ENCODE measurements at places on chromosomes 7 and 10.
A peak's percentile ranks its signal among the peaks of the same experiment; 100 is the strongest.

DNA sequence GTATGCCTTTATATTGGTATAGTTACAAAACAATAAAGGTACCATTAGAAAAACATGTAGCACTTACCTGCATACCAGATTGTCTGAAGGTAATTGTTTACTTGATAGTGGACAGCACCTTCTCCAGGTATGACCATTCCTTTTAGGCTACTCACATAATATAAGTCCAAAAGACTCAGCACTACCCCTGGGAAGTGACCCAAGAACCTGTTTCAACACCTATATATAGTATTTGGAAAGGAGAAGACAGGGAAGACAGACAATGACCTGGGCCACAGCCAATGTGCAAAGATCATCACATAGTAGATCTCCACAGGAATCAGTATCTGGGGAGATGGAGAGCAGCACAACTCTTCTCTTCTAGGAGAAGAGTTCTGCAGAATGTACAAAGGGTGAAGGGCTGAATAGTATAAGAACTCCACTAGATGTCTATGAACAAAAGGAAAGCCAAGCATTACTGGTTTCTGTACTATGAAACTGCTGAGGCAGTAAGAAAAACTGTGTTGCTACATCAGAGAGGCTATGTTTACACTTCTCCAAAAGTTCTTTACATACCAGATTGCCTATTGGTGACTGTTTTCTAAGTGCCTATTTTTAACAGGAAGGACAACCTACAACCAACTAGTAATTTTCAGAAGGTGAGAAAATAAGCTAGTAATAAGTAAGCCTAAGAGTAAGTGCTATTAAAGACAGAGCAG is 159.2 kb downstream of the BTAF1 start:
- DNase-seq = no peak

GRCh38 chr7:4791738-4792536 is 16.5 kb downstream of the AP5Z1 start:
- no peak for DNase-seq

- peak; percentile 86 for DNase-seq
These were observed 37.7 kb upstream of the HDAC9 start for GRCh38 chr7:18457832-18458231.

- no peak for DNase-seq
These were observed 16.2 kb upstream of the NPVF start for GRCh38 chr7:25244254-25245033.

- DNase-seq = no peak
These were observed 33.2 kb upstream of the HABP2 start for GRCh38 chr10:113519681-113520115.

DNA sequence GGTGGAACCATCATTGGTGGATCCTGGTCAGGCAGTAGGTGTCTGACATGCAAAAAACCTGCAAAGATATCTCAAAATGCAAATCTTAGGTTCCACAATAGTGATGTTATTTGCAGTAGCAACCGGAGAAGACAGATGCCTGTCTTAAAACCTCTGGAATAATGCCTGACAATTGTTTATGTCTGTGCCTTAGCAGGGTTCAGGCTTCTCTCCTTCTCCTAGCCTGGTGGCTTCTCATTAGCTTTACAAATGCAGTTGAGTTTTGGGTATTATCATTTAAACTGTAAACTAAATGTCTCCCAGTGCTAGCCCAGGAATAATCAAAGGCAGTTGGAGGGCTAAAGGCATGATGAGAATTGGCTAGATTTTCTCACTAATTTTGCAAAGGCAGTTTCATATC is 146.3 kb upstream of the NRG3 start:
- no peak for DNase-seq

GRCh38 chr7:50121286-50121685 is 28.2 kb upstream of the ZPBP start:
- no peak for DNase-seq

GRCh38 chr10:60894786-60895185 is 49.2 kb downstream of the RHOBTB1 start:
- DNase-seq = no peak

DNA sequence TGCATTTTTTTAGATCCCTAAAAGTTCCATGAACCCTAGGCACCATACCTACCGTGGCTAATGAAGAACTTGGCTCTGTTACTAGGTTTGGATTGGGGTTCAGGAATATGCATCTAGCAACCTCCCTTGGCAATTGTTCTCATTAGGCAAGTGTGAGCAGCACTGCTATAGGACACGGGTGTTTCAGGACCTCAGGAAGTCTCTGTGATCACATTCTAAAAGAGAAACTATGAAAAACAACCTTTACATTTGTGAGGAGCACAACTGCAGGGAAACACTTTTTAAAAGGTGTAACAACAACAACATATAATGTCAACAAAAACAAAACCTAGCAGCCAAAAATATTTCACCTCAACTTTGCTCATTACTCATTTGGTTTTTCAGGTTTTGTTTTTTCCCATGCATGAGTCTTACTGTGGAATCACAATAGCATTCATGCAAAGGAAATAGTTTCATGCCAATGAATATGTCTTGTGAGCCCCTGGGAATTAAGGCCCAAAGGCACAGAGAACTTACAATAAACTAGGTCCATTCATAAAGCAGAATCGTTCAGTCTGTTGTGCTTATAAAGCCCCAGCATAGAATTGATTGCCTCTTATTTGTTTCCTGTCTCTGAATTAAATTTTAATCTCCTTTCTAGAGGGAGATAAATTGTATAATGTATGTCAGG is 255.7 kb upstream of the DGKB start:
- DNase-seq = no peak

DNA sequence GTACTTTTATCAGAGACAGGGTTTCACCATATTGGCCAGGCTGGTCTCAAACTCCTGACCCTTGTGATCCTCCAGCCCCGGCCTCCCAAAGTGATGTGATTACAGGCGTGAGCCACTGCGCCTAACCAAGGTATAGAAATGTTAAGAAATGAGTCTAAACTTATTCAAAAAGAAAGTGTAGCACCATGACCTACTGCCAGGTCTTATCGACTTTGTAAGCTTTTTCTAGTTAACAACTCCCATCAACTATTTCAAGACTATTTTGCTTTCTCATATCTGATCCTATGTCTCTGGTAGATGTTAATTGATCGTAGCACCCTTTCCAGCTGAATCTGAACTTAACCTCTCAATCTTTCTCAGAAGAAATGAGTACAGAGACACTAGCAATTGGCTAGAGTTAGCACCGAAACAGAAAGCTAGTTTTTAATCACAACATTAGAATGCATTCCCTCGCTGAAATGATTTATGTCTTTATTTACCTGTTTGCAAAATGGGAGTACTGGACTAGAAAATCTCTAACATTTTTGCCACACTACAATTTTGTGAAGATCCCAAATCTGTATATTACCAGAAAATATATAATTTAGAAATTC is 114.0 kb upstream of the HGF start:
- DNase-seq = no peak

- no peak for DNase-seq
These were observed 2.1 kb upstream of the IDE start for GRCh38 chr10:92575961-92576360.

DNA sequence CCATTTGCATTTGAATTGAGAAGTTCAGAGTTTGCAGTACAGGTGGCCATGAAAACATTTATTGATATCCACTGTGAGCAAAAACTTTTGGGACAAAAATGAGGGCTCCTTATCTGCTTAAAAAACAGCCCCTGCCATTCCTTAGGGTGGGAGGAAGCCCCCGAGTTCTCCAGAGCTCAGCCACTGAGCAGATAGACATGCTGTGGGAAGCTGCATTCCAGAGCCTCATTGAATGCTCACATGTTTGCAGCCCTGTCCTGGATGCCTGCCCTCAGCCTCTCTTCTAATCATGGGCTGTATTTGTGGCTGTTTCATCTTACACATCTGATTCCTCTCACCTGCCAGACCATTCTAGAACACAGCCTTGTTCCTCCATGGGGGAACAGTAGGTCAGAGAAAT is 33.3 kb downstream of the PLPP4 start:
- DNase-seq = no peak

DNA sequence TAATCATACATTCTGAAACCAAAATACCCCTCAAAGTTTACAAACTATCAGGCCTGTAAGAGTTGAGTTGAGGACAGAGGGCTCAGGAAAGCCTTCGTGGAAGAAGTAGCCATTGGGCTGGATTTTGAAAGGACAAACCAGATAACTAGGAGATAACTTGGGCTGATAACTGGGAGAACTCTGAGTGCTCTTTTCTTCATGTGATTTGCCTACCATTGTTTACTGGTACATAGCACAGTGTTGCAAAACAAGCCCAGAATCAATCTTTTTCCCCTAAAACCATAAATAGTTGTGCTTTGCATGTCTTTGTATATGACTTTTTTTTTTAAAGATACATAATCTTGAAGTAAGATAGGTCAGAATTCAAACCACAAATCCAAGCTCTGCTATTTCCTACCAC is 106.7 kb upstream of the ITGB1 start:
- DNase-seq = no peak

GRCh38 chr10:87622314-87623004 is 37.2 kb upstream of the PAPSS2 start:
- no peak for DNase-seq

- DNase-seq = no peak
These were observed 127.2 kb upstream of the SP8 start for GRCh38 chr7:20913853-20914252.

DNA sequence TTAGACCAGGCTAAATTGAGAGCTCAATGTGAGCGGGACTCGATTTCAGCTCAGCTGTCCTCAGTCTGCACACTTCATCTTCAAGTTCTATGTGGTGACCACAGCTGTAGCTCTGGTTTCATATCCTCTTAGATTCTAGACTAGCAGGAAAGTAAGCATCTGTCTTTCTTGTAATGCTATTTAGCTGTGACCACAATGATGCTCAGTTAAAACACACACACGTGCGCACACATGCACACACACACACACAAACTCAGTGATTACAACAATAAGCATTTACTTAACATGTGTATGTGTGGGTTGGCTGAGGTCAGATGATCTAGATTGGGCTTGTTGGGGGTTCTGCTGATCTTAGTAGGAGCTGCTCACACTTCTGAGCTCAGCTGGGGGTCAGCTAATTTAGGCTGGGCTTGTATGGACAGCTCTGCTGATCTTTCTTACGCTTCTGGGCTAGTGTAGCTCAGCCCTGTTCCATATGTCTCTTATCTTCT is 82.5 kb downstream of the ZNF365 start:
- no peak for DNase-seq

DNA sequence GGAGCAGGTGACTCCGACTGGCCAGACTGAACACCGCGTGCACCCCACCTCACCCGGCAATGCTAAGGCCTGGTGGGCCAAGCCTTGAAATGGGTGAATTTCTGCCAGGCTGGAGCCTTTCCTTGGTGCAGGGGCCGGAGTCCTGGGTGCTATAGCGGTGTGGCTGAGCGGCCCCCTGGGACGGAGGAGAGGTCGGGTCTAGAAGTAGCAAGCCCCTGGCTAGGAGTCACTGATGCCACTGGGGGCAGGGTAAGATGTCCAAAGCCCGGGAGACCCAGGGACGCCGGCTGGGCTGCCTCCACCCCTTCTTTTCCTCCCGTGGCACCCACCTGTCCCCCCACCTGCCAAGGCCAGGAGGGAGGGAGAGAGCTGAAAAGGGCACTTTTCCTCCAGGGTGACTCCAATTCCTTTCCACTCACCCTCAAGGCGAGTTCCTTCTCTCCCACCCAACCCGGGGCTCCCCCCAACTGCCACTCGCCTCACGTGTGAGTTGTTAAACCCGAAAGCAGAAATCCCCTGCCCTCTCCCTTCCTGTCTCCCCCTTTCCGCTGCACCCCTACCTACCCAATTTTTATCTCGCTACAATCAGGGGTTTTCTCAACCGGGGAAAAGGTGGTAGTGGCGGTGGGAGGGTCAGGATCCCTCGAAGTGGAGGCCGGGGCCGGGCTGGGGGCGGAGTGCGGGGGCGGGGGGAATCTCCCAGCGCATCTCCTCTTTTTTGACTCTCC is 6.0 kb upstream of the GATA3 start:
- DNase-seq = no peak

GRCh38 chr10:64555666-64556065 is 1034.5 kb downstream of the REEP3 start:
- DNase-seq = no peak

DNA sequence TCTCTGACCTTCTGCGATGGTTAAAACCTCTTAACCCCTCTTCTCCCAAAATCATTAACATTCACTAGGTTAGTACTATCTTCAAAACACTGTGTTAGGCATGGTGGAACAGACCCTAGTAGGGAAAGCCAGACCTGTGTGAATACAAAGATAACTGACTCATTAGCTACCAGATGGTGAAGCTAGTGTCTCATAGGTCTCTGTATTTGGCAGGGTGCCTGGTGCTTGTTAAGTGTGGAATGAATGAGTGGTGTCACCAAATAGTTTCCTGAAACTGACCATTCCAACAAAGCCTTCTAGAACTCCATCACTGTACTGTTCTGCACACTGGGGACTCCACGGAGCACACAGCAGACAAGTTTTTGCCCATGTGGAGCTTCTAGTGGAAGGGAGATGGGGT is 27.7 kb upstream of the TM9SF3 start:
- peak; percentile 33 for DNase-seq

- DNase-seq = peak; percentile 39
These were observed 43.8 kb downstream of the EXOC6 start for GRCh38 chr10:92891885-92892690.

- DNase-seq = no peak
These were observed 5.0 kb downstream of the NOLC1 start for GRCh38 chr10:102157224-102157623.

- DNase-seq = no peak
These were observed 22.1 kb downstream of the ACSL5 start for GRCh38 chr10:112395809-112396530.

- DNase-seq = no peak
These were observed 861.5 kb downstream of the ANKRD7 start for GRCh38 chr7:119086026-119086425.

DNA sequence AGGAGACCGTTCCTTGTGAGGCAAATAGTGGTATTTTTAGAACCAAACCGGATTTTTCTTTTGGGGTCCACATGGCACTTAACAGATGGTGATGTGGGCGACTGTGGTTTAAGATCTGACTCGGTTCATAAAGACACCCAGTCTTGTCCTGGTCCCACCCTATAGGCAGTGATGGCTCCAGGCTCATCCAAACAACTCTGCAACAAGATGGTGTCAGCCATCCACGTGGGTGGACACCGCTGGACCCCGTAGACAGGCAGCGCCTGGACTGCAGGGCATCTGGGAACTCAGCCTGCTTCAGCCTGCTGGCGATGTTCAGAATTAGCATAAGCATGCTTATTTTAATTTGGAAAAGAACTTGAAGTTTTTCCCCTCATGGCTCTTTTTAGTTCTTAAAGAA is 258.4 kb upstream of the FZD1 start:
- no peak for DNase-seq
